H9 (cell line): ENCODE measurements at places on chromosomes 7 and 10.

DNA sequence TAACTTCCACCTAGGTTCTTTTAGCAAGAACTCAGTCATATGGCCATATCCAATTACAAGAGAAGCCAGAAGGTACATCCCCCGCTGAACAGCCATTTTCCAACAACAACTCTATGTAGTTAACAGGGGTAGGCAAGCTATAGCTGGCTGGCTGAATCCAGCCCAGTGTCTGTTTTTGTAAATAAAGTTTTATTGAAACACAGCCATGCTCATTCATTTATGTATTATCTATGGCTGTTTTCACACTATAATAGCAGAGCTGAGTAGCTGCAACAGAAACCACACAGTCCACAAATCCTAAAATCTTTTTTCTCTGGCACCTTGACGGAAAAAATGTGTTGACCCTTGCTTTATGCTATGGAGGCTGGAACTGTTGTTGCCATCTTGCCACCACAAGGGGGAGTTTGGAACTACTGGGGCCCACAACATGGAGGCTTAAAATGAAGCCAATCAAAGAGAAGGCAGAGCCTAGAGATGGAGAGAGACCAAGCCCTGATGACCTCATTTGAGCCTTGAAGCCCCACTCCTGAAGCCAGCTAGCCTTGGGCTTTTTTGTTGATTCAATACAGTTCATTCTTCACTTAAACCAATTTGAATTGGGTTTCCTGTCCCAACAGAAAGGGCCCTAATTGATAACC, 33.3 kb upstream of the XPNPEP1 start:
- H3K36me3 ChIP-seq = no peaks in the 10 kb centered on the region
- H3K4me1 ChIP-seq = peaks cover under 1% of the 10 kb centered on the region; the same call in 1 of the 2 replicates
- H3K4me3 ChIP-seq = no peak overlapping the region

DNA sequence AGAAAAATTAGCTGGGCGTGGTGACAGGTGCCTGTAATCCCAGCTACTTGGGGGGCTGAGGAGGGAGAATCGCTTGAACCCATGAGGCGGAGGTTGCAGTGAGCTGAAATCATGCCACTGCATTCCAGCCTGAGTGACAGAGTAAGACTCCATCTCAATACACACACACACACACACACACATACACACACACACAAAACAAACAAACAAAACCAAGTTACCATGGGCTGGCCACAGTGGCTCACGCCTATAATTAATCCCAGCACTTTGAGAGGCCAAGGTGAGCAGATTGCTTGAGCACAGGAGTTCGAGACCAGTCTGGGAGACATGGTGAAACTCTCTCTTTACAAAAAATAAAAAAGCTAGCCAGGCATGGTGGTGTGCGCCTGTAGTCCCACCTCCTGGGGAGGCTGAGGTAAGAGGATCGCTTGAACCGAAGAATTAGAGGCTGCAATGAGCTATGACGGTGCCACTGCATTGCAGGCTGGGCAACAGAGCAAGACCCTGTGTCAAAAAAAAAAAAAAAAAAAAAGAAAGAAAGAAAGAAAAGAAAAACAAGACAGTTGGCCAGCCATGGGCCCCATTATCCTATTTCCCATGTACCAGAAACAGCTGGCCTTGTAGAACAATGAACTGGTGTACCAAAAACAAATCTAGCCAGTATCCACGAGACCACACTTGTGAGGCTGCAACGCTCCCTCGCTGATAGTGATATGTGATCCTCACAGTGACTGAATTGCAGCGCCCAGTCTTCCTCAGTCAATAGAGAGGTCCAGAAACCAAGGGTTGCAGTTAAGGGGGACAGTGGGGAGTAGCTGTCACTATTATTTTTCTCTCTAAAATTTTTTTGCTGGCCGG, 6.6 kb upstream of the AGFG2 start:
- no peaks in the 10 kb centered on the region for H3K36me3 ChIP-seq
- no peaks in the 10 kb centered on the region for H3K27me3 ChIP-seq
- no peak for DNase-seq

- peak; percentile 58 for DNase-seq
- H3K4me3 ChIP-seq = no peak overlapping the region
- no peak overlapping the region for H3K27ac ChIP-seq
- H3K4me1 ChIP-seq = no peaks in the 10 kb centered on the region
Observed at GRCh38 chr10:45442662-45443061, 68.6 kb downstream of the ALOX5 start.

GRCh38 chr10:83469728-83470331, 669.5 kb upstream of the GHITM start:
- H3K36me3 ChIP-seq = no peaks in the 10 kb centered on the region
- H3K27me3 ChIP-seq = no peaks in the 10 kb centered on the region
- no peak overlapping the region for H3K27ac ChIP-seq
- H3K4me1 ChIP-seq = no peaks in the 10 kb centered on the region
- no peak for DNase-seq

- H3K4me3 ChIP-seq = no peak overlapping the region
- DNase-seq = peak; percentile 66
- no peaks in the 10 kb centered on the region for H3K36me3 ChIP-seq
- peaks cover 2% of the 10 kb centered on the region; the same call in 1 of the 2 replicates for H3K4me1 ChIP-seq
Observed at GRCh38 chr10:83983578-83984255, 155.6 kb upstream of the GHITM start.

DNA sequence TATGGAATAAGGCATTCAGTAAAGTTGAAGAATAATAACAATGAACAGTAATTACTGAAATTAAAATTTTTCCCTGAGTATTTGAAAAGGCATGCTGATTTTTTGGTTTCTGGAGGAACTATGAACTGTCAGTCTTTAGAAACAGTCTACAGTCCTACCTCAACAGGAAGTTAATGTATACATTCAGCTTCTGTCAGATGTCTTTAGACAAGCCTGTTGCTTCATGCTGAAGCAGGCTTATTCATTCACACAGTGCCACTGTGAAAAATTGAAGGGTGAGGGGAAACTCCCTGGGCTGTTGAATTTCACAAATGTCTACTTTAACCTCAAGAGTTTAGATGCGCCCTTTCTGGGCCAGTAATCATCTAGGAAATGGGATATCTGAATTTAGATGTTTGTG, 3.5 kb downstream of the NRF1 start:
- H3K36me3 ChIP-seq = no peaks in the 10 kb centered on the region
- peaks cover 5% of the 10 kb centered on the region; the same call in 1 of the 2 replicates for H3K4me1 ChIP-seq
- no peak for DNase-seq
- no peak overlapping the region for H3K27ac ChIP-seq

DNA sequence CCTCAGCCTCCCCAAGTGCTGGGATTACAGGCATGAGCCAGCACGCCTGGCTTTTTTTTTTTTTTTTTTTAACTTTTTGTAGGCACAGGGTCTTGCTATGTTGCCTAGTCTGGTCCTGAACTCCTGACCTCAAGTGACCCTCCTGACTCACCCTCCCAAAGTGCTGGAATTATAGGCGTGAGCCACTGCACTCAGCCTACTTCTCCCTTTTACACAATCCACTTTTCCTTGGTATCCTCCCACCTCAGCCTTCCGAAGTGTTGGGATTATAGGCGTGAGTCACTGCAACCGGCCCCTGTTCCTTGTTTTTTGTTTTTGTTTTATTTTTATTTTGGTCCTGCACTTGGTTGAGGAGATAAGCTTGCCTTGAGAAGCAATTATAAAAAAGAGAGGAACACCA, 75.9 kb upstream of the KMT2C start:
- no peaks in the 10 kb centered on the region for H3K27me3 ChIP-seq
- H3K27ac ChIP-seq = no peak overlapping the region
- H3K4me3 ChIP-seq = no peak overlapping the region
- DNase-seq = no peak
- H3K36me3 ChIP-seq = no peaks in the 10 kb centered on the region
- H3K4me1 ChIP-seq = no peaks in the 10 kb centered on the region

- no peak overlapping the region for H3K4me3 ChIP-seq
- H3K27me3 ChIP-seq = no peaks in the 10 kb centered on the region
- H3K4me1 ChIP-seq = no peaks in the 10 kb centered on the region
Observed at GRCh38 chr10:53697038-53697437, 924.5 kb upstream of the MBL2 start.

DNA sequence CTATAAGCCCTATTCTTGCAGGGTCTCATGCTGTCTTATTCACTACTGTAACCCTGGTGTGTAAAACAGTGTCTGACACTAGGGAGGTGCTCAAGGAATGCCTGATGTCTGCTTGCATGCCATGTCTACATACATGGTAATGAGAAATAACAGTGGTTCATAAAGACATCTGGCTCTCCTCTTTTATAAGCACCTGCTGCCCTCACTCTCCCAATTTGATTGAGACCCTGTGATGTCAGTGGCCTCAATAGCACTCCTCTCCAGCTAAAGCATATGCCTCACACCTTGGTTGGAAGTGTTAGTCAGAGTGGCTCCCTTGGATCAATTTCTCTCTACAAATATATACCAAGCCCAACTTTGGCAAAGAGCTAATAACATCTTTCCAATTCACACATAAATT, 30.6 kb downstream of the ANK3 start:
- H3K4me3 ChIP-seq = no peak overlapping the region
- DNase-seq = no peak
- no peaks in the 10 kb centered on the region; the same call in 1 of the 2 replicates for H3K4me1 ChIP-seq
- no peaks in the 10 kb centered on the region for H3K36me3 ChIP-seq
- H3K27ac ChIP-seq = no peak overlapping the region

- no peaks in the 10 kb centered on the region for H3K4me1 ChIP-seq
- no peaks in the 10 kb centered on the region for H3K36me3 ChIP-seq
Observed at GRCh38 chr10:31030260-31030659, 1.4 kb downstream of the ZNF438 start.

DNA sequence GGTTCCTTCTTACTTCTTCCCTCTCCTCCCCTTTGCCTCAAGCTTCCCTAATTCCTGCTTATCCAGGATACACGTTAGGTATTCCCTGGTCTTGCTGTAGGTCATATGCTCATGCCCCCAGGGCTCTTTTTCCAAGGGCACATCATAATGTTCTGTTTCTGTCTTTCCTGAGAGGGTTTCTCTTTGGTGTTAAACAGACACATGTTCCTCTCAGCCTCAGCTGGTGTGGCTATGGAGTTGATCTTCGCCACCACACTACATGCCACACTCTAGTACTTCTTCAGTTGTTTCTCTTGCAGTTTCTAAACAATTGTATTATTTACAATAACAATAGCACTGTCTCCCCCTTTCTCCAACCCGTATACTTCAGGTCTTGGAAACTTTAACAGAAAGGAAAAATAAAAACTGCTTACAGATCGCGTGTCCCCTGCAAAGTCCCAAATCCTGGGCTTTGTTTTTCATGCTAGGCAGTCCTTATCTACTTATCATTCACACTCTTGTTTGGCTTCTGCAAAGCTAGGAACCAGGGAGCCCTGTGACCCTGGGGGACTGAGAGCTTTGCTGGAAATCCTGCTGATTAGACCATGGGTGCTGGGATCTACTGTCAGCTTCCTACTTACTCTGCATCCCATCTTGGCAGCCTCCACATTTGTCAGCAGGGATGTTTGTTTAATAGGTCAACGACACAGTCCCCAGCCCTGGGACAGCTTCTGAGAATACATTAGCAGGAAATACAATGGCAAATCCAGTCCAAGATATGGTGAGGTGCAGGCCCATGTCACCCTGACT, 193.9 kb upstream of the BMPER start:
- H3K4me1 ChIP-seq = peaks cover 4% of the 10 kb centered on the region; the same call in 1 of the 2 replicates
- H3K4me3 ChIP-seq = no peak overlapping the region

GRCh38 chr10:126564326-126564888, 106.1 kb downstream of the C10orf90 start:
- H3K4me1 ChIP-seq = no peaks in the 10 kb centered on the region; the same call in 1 of the 2 replicates
- no peak for DNase-seq
- peaks cover 18% of the 10 kb centered on the region for H3K36me3 ChIP-seq
- H3K27me3 ChIP-seq = no peaks in the 10 kb centered on the region

- DNase-seq = no peak
- H3K4me3 ChIP-seq = no peak overlapping the region
- H3K36me3 ChIP-seq = no peaks in the 10 kb centered on the region
- H3K27ac ChIP-seq = no peak overlapping the region
- no peaks in the 10 kb centered on the region for H3K27me3 ChIP-seq
Observed at GRCh38 chr7:5614600-5614999, 166.9 kb downstream of the RNF216 start.

GRCh38 chr7:142581341-142581740, 167.9 kb upstream of the PRSS1 start:
- DNase-seq = no peak
- no peaks in the 10 kb centered on the region for H3K36me3 ChIP-seq
- no peak overlapping the region for H3K27ac ChIP-seq
- peaks cover 5% of the 10 kb centered on the region; the same call in 1 of the 2 replicates for H3K4me1 ChIP-seq
- no peak overlapping the region for H3K4me3 ChIP-seq
